GM19239 (cell line): ENCODE measurements at places on chromosomes 6 and 20.

GRCh38 chr6:105107207-105107606, 72.6 kb downstream of the POPDC3 start:
- no peak for DNase-seq

DNA sequence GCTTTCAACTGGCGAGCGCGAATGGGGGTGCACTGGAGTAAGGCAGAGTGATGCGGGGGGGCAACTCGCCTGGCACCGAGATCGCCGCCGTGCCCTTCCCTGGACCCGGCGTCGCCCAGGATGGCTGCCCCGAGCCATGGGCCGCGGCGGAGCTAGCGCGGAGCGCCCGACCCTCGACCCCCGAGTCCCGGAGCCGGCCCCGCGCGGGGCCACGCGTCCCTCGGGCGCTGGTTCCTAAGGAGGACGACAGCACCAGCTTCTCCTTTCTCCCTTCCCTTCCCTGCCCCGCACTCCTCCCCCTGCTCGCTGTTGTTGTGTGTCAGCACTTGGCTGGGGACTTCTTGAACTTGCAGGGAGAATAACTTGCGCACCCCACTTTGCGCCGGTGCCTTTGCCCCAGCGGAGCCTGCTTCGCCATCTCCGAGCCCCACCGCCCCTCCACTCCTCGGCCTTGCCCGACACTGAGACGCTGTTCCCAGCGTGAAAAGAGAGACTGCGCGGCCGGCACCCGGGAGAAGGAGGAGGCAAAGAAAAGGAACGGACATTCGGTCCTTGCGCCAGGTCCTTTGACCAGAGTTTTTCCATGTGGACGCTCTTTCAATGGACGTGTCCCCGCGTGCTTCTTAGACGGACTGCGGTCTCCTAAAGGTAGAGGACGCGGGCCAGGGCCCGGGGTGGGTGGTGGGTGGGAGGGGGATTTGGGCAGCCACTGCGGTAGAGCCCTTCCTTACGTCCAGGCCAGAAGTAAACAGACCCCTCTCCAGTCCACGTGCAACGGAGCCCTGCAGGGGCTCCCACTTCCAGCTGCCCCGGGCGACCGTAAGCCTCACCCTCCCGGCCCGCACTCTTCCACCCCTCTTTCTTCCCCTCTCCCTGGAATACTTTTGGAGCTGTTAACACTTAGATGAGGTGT, 998 bp downstream of the BMP2 start:
- no peak for DNase-seq

DNA sequence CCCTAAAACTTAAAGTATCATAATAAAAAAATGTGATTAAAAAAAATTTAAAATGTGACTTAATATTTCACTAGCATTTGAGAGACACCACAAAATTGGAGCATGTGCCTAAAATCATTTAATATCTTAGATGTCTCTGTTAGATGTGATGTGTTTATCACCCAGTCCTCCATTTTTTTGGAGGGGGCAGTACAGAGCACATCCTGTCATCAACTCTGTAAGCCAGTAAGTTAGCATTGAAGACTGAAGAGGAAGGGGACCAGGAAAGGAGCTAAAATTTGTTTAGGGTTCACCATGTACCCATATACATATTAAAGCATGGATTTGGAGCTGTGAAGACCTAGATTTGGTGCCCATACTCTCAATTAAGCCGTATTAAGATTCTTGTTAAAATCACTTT, 30.7 kb upstream of the ADIG start:
- no peak for DNase-seq

GRCh38 chr6:53038141-53038540, 27.1 kb upstream of the FBXO9 start:
- DNase-seq, result no peak

- DNase-seq, result no peak
These were observed 670.7 kb upstream of the CITED2 start for GRCh38 chr6:140045116-140045515.

DNA sequence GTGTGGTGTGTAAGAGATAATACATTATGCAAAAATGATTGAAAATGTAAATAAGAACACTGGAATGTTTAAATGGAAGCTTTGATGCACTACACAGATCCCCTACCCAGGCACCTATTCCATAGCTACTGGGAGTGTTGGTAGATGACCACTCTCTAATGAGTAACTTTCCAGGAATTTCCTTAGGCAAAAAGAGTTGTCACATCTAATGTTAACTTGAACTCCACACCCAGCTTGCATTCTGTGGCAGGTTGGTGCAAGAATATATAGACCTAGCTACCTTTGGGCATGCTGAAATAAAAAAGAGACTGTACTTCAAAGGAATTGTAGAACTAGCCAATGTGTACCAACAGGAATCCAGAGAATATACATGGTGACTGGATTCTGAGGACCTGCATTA, 1254.2 kb upstream of the EYS start:
- no peak for DNase-seq
